Immature natural killer cell (primary cell): ENCODE measurements at places on chromosomes 4 and X. TPM values are rescaled to one million over a fixed set of nuclear protein-coding genes. Genes with fewer than 3 reads are reported as not detected.

Gene FAM9A
- polyA plus RNA-seq = not detected

DNA sequence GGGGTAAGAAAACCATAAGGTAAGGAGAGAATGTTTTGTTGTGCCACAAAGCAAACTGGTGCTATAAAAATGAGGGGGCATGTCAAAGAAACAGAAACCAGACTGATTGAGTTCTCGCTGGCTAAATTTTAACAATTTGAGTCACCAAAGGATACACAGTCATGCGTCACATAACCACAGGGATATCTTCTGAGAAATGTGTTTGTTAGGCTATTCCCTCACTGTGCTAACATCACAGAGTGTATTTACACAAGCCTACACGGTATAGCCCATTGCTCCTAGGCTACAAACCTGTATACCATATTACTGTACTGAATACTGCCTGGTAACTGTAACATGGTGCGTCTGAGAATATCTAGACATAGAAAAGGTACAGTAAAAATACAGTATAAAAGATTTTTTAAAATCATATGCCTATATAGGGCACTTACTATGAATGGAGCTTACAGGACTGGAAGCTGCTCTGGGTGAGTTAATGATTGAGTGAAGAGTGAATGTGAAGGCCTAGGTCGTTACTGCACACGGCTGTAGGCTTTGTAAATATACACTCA is 50.1 kb downstream of the FBXW7 start:
- H3K27ac ChIP-seq = peak overlapping the region; percentile 81
- H3K36me3 ChIP-seq = no peaks in the 10 kb centered on the region
- H3K27me3 ChIP-seq = no peaks in the 10 kb centered on the region
- peak; percentile 70 for DNase-seq

Gene XPNPEP2
- 2.7 TPM for polyA plus RNA-seq

GRCh38 chr4:820230-821172 is 5.4 kb downstream of the CPLX1 start:
- peaks cover 13% of the 10 kb centered on the region for H3K27me3 ChIP-seq
- H3K4me3 ChIP-seq = no peak overlapping the region
- DNase-seq = no peak
- no peaks in the 10 kb centered on the region for H3K4me1 ChIP-seq
- H3K27ac ChIP-seq = no peak overlapping the region

Gene PHOX2B
- not detected for polyA plus RNA-seq

Gene TMEM128
- 36.4 TPM for polyA plus RNA-seq

Gene ATP5ME
- 466 TPM for polyA plus RNA-seq

DNA sequence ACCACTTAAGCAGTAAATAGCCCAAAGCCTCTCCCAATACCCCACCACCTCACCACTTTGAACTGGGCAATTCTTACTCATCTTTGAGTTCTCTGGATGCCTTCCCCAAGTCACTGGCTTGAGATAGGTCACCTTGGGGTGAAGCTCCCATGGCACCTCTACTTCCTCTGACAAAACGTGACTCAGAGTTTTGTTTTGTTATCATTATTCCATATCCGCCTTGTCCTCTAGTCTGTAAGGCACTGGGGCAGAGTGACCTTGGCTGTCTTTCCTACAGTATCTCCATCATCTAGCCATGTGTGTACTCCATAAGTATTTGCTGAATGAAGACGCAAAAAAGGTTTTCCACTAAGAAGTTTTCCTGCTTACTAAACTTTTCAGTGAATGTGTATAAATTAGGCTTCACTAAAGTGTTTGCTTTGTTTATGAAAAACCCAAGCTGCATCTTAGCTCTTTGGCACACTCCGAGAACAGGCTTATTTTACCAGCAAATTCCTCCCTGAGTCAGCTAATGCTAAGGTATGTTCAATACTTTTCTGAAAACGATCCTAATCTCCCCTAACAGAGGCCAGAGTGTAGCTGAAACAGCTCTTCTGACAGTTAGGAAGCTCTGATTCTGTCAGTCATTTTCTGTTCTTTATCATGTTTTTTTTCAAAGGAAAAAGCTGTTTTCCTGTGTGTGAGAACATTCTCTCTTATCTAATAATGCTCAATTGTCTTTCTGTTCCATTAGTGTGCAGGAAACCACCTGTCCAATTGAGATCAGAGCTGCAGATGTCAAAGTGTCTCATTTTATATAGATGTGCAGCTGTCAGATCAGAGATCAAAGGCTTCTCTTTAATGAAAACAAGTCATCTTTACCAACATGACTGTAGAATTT is 30.2 kb upstream of the TSPAN5 start:
- H3K4me1 ChIP-seq = no peaks in the 10 kb centered on the region
- peaks cover 6% of the 10 kb centered on the region for H3K27me3 ChIP-seq
- H3K27ac ChIP-seq = no peak overlapping the region
- H3K36me3 ChIP-seq = no peaks in the 10 kb centered on the region
- H3K4me3 ChIP-seq = no peak overlapping the region

GRCh38 chr4:8114456-8115202 is 44.0 kb downstream of the ABLIM2 start:
- H3K36me3 ChIP-seq = no peaks in the 10 kb centered on the region
- peaks cover 9% of the 10 kb centered on the region for H3K4me1 ChIP-seq
- H3K27me3 ChIP-seq = peaks cover 11% of the 10 kb centered on the region
- no peak overlapping the region for H3K27ac ChIP-seq
- DNase-seq = no peak

DNA sequence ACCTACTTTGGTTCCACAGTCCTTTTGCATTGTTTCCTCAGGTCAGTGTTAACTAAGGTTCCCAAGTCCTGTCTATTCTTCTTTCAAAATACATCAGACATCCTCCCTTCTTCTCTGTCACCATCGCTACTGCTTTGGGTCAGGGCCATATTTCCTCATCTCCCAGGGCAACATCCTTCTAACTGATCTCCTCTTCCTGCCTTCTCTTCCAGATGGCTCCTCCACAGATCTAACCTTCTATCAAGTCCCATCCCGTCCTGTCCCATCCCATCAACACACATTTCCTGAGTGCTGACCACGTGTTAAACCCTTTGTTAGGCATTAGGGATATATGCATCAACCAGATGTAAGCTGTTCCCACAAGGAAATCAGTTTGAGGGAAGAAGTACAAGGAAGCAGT is 25.9 kb downstream of the PLAC1 start:
- no peaks in the 10 kb centered on the region for H3K4me1 ChIP-seq
- H3K27ac ChIP-seq = no peak overlapping the region
- peaks cover 7% of the 10 kb centered on the region for H3K27me3 ChIP-seq
- DNase-seq = no peak
- no peak overlapping the region for H3K4me3 ChIP-seq

Gene SLC4A4
- 7.1 TPM for polyA plus RNA-seq

- H3K4me1 ChIP-seq = no peaks in the 10 kb centered on the region
- H3K27me3 ChIP-seq = peaks cover 12% of the 10 kb centered on the region
- no peak overlapping the region for H3K27ac ChIP-seq
- no peak for DNase-seq
- no peak overlapping the region for H3K4me3 ChIP-seq
Observed at GRCh38 chrX:150933945-150934350, 35.5 kb upstream of the CD99L2 start.

DNA sequence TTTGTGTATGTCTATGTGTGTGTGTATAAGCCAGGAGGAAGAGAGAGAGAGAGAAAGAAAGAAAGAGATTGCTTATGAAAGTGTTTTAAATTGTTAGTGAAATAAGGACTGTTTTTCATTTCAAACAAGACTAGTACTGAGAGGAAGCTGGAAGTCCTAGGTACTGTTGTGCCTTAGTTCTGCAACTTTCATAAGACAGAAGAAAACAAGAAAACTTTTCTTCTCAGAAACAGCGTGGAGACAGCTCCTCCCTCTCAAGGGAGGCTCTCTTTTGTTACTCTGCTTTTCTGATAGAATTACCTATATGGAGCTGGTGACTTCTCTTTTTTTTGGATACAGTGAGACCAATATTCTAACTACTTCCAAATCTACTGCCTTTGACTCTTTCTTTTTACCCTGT is 62.5 kb downstream of the BANK1 start:
- H3K4me3 ChIP-seq = no peak overlapping the region
- H3K27ac ChIP-seq = no peak overlapping the region
- H3K36me3 ChIP-seq = no peaks in the 10 kb centered on the region
- H3K27me3 ChIP-seq = peaks cover 2% of the 10 kb centered on the region
- no peaks in the 10 kb centered on the region for H3K4me1 ChIP-seq

Gene SERPINA7
- polyA plus RNA-seq = not detected

Gene STARD8
- 0.27 TPM for polyA plus RNA-seq

GRCh38 chr4:111016416-111016815 is 393.5 kb upstream of the PITX2 start:
- H3K27ac ChIP-seq = no peak overlapping the region
- H3K4me1 ChIP-seq = no peaks in the 10 kb centered on the region
- H3K36me3 ChIP-seq = no peaks in the 10 kb centered on the region
- H3K4me3 ChIP-seq = no peak overlapping the region
- peaks cover 2% of the 10 kb centered on the region for H3K27me3 ChIP-seq
- DNase-seq = no peak

DNA sequence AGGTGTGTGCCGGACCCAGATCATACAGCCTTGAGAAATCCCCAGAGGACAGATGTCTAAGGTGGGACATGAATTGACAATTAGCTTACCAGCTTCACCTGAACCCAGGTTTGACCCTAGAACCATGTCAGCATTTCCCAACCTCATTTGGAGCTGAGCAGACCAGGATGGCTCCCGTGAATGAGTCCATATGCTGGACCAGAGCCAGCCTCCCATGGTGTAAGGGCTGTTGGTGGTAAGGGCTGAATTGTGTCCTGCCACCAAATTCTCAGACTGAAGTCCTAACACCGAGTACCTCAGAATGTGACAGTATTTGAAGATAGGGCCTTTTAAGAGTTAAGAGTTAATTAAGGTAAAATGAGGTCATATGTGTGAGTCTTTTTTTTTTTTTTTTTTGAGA is 88.3 kb downstream of the SLC34A2 start:
- peaks cover 5% of the 10 kb centered on the region for H3K36me3 ChIP-seq
- H3K27ac ChIP-seq = no peak overlapping the region
- no peaks in the 10 kb centered on the region for H3K4me1 ChIP-seq
- DNase-seq = no peak
- no peak overlapping the region for H3K4me3 ChIP-seq

GRCh38 chr4:179618966-179619365 is 2176.7 kb upstream of the AGA start:
- no peaks in the 10 kb centered on the region for H3K4me1 ChIP-seq
- no peaks in the 10 kb centered on the region for H3K27me3 ChIP-seq
- no peak overlapping the region for H3K27ac ChIP-seq
- no peaks in the 10 kb centered on the region for H3K36me3 ChIP-seq
- H3K4me3 ChIP-seq = no peak overlapping the region

Gene ABCG2
- 0.69 TPM for polyA plus RNA-seq

GRCh38 chr4:121654738-121655137 is 42.0 kb downstream of the ANXA5 start:
- H3K4me3 ChIP-seq = no peak overlapping the region
- DNase-seq = no peak

Gene DHRSX
- polyA plus RNA-seq = 23.2 TPM

DNA sequence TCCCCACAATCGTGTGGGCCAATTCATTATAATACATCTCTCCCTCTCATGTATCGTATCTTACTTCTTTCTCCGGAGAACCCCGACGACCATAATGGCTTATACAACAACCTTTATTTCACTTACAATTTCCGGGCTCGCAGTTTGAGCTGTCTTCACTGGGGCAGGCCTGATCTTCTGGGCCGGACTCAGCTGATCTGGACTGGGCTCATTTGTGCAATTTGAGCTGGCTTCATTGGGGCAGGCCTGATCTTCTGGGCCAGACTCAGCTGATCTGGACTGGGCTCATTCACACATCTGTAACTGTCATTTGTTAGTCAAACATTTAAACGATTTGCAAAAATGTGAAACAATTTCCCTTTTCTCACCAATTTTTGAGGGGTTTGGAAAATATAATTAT is 171.5 kb upstream of the FRG1 start:
- H3K36me3 ChIP-seq = no peaks in the 10 kb centered on the region
- peaks cover 2% of the 10 kb centered on the region for H3K27me3 ChIP-seq
- no peaks in the 10 kb centered on the region for H3K4me1 ChIP-seq

- no peak overlapping the region for H3K4me3 ChIP-seq
- H3K4me1 ChIP-seq = no peaks in the 10 kb centered on the region
- no peaks in the 10 kb centered on the region for H3K36me3 ChIP-seq
- H3K27ac ChIP-seq = no peak overlapping the region
- no peak for DNase-seq
Observed at GRCh38 chr4:152992027-152992426, 55.9 kb downstream of the FHDC1 start.

GRCh38 chr4:81796790-81797528 is 325.3 kb upstream of the RASGEF1B start:
- H3K27ac ChIP-seq = peak overlapping the region; percentile 12
- no peaks in the 10 kb centered on the region for H3K27me3 ChIP-seq
- peak overlapping the region; percentile 48 for H3K4me3 ChIP-seq
- H3K36me3 ChIP-seq = no peaks in the 10 kb centered on the region

Gene SULT1B1
- 11.0 TPM for polyA plus RNA-seq

Gene NLGN4X
- polyA plus RNA-seq = not detected

DNA sequence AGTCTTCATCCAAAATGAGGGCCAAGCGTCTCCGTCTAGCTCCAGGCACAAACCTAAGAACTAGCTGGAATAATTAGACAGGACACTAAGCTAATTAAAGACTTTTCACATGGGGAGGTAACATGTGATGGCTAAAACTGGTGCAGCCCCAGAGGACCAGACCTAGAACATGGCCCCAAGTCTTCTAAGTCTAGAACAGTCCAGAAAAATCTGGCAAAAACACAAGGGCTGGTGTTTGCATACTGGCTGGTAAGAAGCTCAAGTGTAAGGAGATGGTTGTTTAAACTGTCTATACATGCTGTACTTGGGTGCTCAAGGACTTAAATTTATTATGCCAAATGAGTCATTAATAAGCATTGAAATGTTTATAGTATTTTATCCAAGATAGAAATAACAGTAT is 10.0 kb downstream of the SH3KBP1 start:
- H3K36me3 ChIP-seq = no peaks in the 10 kb centered on the region
- no peak overlapping the region for H3K4me3 ChIP-seq
- H3K4me1 ChIP-seq = peaks cover 74% of the 10 kb centered on the region
- no peak for DNase-seq

Gene CPE
- polyA plus RNA-seq = not detected

Gene DIAPH2
- 9.6 TPM for polyA plus RNA-seq

DNA sequence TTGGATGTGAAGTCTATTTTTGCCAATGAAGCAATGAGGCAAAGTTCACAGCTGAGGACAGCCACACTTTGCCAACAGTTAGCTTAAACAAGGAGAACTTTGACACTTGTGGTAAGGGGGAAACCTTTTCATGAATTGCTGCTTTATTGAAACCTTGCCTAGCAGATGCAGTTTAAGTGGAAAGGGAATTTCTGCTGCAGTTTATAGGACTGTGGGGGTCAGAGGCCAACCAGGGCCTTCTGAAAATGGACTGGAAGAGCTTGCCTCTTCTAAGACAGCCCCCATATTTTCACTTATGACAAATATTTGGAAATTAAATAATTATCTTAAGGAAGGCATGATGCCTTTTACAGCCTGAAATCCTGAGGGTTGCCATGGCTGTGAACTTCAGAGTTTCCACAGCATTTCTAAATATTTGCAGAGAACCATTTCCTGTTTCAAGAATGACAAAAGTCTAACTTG is 550.3 kb downstream of the RAB28 start:
- H3K4me3 ChIP-seq = no peak overlapping the region
- H3K4me1 ChIP-seq = no peaks in the 10 kb centered on the region
- H3K27ac ChIP-seq = no peak overlapping the region

DNA sequence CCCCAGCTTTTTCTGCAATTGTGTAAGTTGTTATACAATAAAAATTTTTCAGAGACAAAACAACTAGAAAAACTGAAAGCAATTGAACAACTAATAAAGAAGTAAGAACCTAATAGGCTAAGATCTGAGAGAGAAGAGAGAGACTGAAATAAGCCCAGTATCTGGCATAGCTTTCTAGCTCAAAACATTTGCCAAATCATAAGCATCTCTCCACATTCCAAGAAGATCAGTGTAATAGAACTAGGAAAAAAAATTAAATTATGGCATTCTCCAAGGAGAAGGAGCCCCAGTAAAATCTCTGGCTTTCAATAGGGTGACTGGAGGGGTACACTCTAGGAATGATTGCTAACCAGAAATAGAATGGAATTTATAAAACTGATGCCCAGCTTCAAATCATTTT is 19.0 kb upstream of the PPP3CA start:
- no peak overlapping the region for H3K4me3 ChIP-seq
- H3K36me3 ChIP-seq = no peaks in the 10 kb centered on the region
- DNase-seq = no peak
- no peaks in the 10 kb centered on the region for H3K4me1 ChIP-seq
